Activated CD4-positive, alpha-beta memory T cell treated with anti-CD3 and anti-CD28 coated beads, Interleukin-2, amount 10 ng/mL, durations not matched to agents 7 days and 5 days (primary cell): ENCODE measurements at places on chromosomes 1 and 21. TPM values are rescaled to one million over a fixed set of nuclear protein-coding genes. Genes with fewer than 3 reads are reported as not detected.

DNA sequence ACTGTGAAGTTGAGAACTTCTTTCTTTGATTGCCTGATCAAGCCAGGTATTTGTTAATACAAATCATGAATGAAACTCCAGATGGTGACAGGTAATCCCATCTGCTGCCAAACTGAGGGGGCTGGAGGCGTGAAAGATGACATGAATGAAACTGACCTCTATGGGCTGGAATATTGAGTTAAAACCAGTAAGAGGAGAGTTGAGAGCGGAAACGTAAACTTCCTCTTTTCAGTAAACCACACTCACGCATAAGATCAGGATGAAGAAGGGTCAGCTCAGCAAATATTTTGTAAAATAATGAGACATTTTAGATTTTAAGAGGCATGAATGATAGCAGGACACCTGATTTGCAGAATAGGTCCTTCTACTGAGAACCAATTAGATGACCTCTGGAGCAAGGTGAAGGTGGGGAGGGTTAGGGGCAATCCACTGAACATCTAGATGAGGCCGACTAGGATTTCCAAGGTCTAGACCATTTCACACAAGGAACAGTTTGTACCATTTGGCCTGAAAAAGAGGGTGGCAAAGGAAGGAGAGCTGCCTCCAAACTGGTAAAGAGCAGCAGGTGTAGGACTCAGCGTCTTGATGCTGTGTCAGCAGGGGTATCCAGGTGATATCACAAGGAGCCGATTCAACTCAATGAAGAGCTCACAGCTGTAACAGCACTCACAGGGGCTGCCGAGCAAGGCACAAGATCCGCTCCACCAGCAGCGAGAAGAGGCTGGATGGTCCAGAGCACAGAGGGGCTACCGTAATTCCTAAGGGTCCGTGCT is 132.6 kb downstream of the NTPCR start:
- DNase-seq = no peak

GRCh38 chr21:38765056-38765455 is 40.7 kb upstream of the ETS2 start:
- no peak for DNase-seq

DNA sequence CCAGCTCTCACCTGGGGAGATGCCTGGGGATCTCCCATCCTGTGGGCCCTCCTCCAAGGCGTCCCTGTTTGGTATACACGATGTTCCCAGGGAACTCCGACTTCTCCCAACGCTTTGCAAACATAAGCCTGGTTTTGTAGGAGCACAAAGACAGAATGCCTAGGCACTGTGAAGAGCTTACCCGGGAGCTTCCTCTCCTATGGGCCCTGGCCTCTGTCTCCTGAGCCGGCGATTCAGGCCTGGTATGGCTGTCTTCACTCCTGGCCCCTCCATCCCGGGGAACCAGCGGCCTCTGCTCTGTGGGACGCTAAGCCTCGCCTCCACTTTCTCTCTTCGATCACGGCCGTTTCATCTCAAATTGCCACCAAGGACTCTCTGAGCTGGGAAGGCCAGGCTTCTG is 59.6 kb upstream of the ACTRT2 start:
- DNase-seq = no peak

DNA sequence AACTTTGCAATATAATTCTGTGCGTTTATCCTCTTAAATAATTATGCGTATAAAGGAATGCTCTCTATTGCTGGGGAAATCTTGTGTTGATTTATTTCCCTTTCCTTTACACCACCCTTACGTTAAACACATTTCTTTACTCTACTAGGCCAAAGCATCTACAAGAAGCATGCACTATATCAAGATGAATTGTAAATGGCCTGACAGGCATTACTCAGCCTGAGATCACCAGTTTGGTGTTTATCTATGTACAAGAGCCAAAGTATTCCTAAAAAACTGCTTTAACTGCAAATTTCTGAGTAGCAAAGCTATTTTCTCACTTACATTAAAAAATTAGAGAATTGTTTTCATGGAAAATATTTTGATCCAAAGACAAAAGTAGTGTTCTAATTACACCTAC is 114.8 kb downstream of the TYW3 start:
- no peak for DNase-seq

DNA sequence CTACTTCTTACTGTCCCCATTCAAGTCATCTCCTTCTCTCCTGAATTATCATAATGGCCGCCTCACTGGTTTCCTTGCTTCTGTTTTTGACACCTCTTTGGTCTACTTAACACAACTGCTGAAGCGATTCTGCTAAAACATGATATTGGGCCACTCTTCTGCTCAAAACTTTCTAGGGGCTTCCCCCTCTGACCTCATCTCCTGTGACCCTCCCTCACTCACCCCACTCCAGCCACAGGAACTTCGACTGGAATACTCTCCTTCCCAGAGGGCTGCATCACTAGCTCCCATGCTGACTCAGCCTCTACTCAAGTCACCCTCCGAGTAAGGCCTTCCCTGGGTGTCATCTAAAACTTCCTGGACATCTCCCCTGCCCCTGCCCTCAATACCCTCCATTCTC is 35.7 kb downstream of the NRIP1 start:
- no peak for DNase-seq

- DNase-seq = no peak
Measured at GRCh38 chr21:33025489-33026442, at the start of gene OLIG2. Gene OLIG2, plus strand, starts transcription at chr21:33025935. Its CDS starts 928 bp downstream, at chr21:33026863.

Gene AADACL3
- not detected for total RNA-seq

Gene GUCA2B
- not detected for total RNA-seq

Gene KIF1B
- total RNA-seq = 22.7 TPM

Gene EDN2
- not detected for total RNA-seq

Gene NUAK2
- 12.4 TPM for total RNA-seq
